NCI-H2081 (cell line): ENCODE measurements at places on chromosomes 3 and 15.

GRCh38 chr3:20696388-20697150 is 510.6 kb upstream of the SGO1 start:
- DNase-seq: no peak

DNA sequence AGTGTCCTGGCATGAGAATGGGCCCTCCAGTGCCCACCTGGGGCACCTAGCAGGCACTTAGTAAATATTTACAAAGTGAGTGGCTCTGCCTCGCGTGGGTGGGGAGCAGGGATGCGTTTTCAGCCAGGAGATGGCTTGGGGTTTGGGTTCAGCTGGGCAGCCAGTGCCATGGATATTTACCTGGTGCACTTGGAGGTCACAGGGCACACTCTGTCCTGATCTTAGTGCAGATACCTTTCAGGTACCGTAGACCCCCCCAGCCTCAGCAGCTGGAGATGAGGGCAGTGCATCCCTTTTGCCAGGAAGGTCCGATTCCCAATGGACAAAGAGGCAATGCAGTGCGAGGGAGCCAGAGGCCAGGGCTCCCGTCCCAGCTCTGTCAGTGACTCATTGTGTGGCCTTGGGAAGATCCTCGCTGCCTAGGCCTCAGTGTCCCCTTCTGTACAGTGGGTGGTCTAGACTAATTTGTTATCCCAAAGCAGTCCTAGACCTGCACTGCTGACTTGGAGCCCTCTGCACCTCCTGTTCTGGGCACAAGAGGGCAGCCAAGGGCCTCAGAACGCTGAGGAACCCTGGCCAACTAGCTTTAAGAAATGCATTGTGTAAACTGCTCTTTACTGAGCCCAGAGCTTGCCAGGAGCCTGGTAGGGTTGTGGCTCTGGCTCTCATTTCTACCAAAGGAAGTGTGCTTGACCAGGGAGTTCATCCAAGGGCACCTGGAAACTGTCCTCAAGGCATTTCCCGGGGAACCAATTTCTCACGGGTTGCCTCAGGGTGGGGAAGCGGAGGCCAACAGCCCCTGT is 16.0 kb downstream of the HDAC11 start:
- no peak for DNase-seq

GRCh38 chr3:50648944-50649343 is 25.8 kb upstream of the DOCK3 start:
- no peak for DNase-seq

DNA sequence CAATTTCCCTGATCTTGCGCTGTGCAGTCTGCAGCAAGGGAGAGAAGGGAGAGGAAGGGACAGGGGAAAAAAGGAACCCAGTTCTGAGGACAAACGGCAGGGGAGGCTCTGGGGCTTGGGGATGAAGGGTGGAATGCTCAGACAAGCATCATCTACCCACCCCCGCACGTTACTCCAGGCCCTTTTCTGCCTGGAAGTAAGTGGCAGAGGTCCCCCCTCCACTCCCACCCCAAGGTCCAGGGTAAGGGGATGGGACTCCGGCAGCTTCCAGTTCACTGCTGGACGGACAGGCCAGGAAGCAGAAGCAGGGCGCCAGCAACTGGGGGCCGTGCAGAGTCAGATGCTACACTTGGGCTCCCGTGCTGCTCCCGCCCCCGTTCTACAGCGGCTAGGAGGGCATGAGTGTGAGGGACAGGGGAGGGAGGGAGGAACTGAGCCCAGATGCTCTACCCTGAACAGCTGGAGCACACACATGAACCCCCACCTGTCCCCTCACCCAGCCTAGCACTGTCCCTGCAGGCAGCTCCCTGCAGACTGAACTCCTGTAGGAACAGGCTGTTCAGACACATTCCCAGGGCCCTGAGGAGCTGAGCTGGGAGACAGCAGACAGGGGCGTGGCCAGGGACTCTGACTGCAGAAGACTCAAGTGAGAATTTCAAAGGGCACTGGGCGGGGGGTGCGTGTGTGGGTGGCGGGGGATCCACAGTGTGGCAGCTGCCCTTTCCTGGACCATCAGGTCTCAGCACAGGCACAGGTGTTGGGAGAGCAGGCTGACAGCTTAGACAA is 59.7 kb downstream of the SENP2 start:
- no peak for DNase-seq

DNA sequence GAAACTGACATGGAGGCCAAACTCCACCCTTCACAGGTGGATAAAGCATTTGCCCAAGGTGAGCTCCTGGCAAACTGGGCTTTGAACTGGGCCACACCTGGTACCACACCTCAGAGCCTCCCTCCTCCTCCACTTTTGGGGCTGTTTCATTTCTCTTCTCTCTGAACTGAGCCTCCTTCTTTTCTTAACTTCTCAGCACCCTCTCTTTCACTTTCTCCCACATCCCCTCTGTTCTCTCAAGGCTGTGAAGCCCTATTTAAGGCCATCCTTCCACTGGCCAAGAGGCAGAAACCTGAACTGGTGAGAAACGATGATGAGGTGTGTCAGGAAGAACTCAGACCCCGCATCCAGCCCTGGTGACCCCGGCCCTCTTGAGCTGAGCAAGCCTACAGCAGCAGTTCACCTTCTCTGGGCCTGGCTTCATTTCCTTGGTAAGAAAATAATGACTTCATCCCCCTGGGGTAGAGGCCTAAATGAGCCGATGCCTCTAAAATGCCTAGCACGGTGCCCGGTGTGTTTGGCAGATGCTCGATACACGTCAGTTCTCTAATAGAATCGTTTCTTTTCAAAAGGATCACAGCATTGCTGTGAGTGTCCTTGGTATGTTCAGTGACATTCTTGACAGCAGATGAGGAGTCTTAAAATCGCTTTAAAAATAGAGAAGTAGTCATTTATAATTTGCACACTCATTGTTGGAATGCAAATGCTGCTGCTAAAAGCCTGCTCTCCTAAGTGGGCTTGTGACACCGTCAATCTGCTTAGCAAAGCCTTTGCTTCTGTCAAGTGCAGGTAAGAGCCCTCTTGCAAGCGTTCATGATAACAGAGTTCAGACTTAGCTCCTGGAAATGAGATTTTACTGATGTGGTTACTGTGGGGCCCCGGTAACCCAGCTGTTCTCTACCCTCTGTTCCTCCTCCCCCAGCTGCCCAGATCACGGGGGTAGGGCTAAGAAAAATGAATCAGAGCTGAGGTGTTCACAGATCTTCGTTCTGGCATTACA is 97.7 kb upstream of the ATP2B2 start:
- DNase-seq: no peak

DNA sequence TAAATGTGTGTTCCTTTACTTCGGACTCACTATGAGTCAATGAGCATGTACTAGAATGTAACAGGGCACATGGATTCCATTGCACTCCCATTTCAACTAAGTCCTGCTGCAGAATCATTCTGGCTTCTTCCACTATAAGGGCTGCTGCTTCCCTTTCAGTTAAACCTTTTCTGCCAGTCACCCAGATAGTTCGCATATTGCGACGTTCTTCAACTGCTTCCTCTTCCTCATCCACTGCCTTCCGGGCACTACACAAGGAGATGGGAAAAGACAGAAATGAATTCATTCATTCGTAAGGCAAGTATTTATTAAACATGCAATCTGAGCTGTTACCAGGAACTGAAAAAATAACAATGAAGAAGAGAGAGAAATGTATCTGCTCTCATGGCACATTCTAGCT is 55.6 kb downstream of the POLQ start:
- no peak for DNase-seq

- no peak for DNase-seq
Observed at GRCh38 chr15:58344213-58345070, 87.3 kb upstream of the LIPC start.

DNA sequence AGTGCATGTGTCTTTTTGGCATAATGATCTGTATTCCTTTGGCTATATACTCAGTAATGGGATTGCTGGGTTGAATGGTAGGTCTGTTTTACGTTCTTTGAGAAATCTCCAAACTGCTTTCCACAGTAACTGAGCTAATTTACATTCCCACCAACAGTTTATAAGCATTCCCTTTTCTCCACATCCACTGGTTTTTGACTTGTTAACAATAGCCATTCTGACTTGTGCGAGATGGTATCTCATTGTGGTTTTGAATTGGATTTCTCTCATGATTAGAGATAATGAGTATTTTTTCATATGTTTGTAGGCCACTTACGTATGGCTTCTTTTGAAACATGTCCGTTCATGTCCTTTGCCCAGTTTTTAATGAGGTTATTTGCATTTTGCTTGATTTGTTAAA is 117.7 kb downstream of the CHCHD4 start:
- DNase-seq: no peak

- no peak for DNase-seq
Observed at GRCh38 chr15:76204916-76205460, 106.3 kb downstream of the ETFA start.

DNA sequence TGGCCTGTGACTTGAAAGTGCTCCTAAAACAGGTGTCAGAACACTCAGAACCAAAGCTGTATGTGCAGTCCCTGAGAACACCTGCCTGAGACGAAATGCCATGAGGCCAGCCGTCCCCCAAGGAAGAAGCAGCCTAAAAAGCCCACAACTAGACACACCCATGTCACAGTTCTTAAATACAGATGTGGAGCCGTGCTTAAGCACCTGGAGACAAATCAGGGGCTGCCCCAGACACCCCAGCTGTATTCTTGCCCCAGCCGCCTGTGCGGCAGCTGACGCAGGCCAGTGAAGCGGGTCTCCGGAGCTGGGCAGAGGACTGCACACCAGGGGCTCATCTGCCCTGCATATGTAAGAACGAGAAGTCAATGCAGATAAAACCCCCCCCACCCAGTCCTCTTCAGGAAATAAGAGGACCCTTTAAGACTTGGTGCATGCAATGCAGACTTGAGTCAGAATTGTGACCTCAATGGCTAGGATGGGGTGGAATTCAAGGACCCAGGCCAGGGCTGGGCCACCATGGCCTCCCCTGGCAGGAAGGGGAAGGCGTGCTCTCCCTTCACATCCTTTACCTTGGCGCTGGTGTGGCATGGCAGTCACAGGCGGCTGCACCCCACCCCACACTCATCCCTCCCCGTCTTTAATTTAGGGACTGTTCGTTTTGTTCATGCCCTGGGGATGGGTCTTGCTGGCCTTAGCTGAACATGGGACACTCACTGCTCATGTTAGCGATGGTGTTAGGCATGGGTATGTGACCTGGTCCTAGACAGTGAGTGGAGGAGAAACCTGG is 27.7 kb upstream of the PLXNA1 start:
- DNase-seq: no peak

DNA sequence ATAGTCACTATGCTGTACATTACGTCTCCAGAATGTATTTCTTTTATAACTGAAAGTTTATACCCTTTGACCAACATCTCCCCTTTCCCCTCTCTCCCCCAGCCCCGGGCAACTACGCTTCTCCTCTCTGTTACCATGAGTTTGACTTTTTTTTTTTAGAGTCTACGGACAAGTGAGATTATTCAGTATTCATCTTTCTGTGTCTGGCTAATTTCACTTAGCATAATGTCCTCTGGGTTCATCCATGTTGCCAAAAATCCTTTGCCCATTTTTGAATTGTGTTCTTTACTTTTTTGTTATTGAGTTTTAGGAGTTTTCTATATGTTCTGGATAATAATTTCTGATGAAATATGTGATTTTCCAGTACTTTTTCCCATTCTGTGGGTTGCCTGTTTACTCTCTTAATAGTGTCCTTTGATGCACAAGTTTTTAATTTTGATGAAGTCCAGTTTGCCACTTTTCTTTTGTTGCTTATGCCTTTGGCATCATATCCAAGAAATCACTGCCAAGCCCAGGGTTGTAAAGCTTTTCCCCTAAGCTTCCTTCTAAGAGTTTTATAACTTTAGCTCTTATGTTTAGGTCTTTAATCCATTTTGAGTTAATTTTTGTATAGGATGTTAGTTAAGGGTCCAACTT is 126.7 kb upstream of the NSMCE3 start:
- no peak for DNase-seq

DNA sequence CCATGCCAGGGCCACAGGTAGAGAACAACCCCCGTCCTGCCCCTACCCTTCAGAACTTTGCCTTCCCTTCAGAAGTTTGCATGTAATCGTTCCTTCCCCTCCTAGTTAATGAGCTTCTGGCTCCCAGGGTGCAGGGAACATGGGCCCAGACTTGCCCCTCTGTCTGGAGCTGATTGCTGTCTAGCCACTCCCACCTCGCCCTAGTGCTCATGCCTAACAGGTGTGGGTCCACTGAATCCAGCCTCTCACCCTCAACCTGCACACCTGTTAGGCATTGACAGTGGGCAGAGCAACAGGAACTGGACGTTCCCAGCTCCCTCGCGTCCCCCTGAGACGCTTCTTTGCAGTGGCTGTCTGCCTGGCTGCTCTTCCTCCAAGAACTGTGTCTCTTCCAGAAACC is 40.3 kb downstream of the WNT5A start:
- DNase-seq: no peak

GRCh38 chr3:123745184-123745855 is 138.8 kb downstream of the MYLK start:
- DNase-seq: no peak

GRCh38 chr3:119695480-119695879 is 7.3 kb upstream of the CFAP91 start:
- DNase-seq: no peak

DNA sequence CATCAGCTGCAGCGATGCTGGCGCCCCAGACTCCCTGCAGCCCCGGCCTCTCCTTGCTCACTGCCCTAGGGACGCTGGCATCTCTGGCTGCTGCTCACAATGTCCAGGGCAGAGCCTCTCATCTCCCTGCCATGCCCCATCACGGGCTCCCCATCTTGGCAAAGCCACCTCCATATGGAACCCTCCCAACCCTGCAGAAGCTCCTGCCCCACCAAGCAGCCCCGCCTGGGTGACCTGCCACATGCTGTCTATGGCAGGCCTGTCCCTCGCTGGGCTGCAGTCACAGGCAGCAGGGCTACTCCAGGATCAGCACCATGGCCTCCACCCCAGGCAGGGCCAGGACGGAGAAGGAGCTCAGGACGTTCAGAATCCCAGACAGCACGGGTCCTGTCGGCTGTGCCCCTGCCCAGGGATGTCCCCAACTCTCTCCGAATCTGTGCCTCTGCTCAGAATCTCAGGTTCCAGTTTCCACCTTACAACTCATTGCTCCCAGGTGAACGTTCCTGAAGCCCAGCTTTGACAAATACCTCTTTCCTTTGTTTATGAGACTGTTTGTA is 58.4 kb downstream of the PLXNA1 start:
- DNase-seq: no peak

GRCh38 chr3:11582191-11582968 is 61.3 kb downstream of the VGLL4 start:
- DNase-seq: peak; percentile 62

- DNase-seq: no peak
Observed at GRCh38 chr3:151225040-151225975, 22.3 kb upstream of the GPR171 start.

- DNase-seq: no peak
Observed at GRCh38 chr3:24683090-24683489, 188.4 kb upstream of the THRB start.

GRCh38 chr3:155647206-155647605 is 97.7 kb downstream of the PLCH1 start:
- no peak for DNase-seq

DNA sequence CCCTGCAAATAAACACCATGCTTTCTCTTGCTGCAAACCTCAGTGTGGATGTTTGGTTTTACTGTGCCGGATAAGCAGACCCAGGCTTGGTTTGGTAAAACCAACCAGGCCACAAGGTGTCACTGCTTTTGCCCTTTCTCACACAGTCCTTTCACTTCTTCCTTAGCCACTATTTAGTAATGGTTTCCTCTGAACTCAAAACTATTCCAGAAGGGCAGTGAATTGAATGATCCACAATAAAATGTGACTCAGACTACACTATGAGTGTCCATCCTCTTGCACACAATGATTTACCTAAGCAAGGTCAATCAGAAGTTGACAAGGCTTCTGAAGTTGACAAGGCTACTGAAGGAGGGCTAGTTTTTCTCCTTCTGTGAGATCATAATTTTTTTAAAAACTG is 552.4 kb upstream of the CCDC54 start:
- DNase-seq: no peak
